OCI-LY7 (cell line): ENCODE measurements at places on chromosomes 3 and 15. TPM values are rescaled to one million over a fixed set of nuclear protein-coding genes. Genes with fewer than 3 reads are reported as not detected.

DNA sequence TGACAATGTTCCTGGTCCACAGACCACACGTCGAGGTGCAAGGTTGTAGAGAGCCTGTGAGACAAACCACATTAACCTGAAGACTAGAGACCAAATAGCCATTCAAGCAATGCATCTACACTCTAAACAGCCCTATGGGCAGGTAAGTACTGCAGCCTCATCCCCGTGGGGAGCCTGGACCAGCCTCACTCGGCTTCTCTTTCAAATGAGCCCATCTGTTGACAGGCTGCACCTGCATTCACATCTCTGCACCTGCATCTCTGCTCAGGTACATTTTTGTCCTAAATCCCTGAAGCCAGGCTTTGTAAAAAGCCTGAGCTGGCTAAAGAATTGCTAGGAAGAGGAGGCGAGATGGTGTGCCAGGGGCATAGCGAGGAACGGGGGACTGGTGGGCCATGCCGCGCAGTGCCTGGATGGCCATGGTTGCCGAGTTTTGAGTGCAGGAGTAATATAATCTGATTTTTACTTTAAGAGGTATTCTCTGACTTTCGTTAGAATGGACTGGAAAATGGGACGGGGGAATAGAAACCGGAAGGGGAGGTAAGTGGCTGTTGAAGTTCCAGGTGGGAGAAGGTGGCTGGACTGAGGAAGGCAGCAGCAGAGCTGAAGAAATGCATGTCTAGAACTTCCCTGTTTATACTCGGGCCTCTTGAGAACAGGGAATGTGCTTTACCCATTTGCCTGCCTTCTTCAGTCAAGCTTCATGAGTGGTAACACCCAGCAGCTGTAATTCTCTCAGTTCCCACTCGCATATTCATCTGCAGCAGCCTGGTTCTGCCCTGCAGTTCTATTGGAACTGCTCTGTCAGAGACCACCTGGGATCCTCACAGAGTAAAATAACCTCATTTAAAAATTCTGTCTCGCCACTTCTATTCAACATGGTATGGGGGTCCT is 226.4 kb downstream of the OPA1 start:
- no peak for DNase-seq

The IQCF5 gene
- not detected in 2 replicates for total RNA-seq

The CLDN16 gene
- total RNA-seq = not detected in 2 replicates

The RPUSD2 gene
- 15.7 and 18.9 TPM in 2 replicates for total RNA-seq

GRCh38 chr15:100983221-100983620 is 64.1 kb downstream of the LRRK1 start:
- no peak for DNase-seq

GRCh38 chr3:130761730-130762311 is 15.2 kb upstream of the PIK3R4 start:
- no peak for DNase-seq

The CPNE9 gene
- total RNA-seq = 0.22 TPM in 1 of 2 replicates, not detected in the other

- DNase-seq = peak; percentile 44
Measured at GRCh38 chr15:65881766-65882434, 12.6 kb downstream of the RAB11A start.

DNA sequence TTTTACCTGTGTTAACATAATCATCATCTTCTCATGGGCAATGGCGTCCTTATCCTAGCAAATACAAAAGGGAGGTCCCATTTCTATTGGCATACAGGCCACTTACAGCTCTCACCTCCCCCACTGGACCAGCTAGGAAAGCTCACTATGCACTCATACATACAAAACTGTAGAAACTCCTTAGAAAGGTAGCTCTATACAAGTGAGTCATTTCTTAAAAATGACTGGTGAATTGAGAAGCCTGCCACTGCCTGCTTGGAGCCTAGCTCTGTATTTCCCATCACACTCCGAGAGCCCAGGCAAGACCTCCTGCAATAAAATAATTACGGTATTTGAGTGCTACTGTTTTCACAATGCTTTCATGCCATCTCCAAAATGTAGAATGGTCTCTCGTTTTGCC is 321.8 kb downstream of the ULK4 start:
- no peak for DNase-seq

DNA sequence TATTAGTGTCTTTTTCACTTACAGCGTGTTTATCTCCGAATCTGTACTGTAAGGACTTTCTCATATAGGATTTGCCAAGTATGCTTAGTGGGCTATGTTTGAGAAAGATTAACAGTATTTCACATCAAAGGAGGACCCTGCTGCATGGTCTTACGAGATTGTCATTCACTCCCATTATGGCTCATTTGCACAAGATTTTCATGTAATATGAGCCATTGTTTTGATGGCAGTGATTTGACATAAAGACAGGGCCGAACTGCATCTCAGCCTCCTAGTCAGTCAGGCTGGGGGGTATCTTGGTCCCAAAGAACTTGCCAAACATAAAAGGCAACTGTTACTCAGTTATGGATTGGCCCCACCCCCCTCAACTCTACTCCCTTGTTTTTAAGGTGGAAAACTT is 205.9 kb downstream of the ZIC1 start:
- DNase-seq = no peak

DNA sequence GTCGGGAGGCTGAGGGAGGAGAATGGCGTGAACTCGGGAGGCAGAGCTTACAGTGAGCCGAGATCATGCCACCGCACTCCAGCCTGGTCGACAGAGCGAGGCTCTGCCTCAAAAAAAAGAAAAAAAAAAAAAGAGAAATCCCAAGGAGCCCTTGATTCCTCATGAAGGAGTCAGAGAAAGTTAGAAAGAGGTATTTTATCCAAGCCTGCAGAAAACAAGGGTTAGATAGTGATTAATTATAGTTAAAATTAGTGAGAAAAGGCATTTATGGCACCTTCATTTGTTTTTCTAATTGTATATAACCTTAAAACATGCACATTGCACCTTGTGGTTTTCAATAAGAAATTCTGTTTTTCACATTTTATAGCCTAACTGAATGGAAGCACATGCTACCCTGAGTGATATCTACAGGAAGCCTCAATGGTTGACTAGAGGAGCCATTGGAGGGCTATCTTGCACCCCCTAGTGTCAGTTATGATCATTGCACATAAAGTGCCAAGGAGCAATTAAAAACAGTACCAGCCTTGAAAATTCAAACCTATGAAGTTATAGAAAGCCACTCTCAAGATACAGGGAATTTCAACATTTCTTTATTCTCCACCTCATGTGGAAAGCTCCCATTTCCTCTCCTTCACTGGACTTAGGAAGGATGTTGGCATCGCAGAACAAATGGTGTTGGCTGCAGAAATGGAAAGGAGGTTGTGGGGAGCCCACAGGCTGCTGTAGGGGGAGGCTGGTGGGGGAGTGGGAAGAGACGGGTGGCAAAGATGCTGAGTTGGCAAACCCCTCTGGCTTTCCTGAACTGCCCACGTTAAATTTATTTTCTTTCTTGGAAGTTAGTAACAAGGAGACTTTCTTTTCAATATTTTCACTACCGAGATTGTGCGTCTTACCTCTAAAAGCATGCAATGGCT is 48.5 kb downstream of the ITGA11 start:
- peak; percentile 63 for DNase-seq

GRCh38 chr3:140832883-140833282 is 108.8 kb upstream of the SLC25A36 start:
- peak; percentile 73 for DNase-seq

The TRIM71 gene
- total RNA-seq = not detected in 2 replicates

The SST gene
- not detected in 2 replicates for total RNA-seq

- no peak for DNase-seq
Measured at GRCh38 chr3:29067007-29067406, 213.9 kb upstream of the RBMS3 start.

DNA sequence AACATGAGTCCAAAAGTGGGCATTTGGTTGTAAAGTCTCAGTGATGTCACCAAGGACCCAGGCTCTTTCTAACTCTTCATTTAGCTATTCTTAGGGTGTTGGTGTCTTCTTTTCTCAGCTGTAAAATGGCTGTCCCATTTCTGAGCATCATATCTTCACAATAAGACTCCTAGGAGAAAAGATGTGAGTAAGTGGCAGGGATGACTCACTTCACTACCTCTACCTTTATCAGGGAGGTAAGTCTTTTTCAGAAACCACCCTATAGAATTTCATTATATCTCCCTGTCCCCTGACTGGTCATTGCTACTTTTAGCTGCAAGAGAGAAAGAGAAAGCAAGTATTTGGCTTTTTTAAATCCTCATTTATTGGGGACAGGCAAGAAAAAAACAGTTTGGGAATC is 300.2 kb upstream of the RBMS3 start:
- no peak for DNase-seq

DNA sequence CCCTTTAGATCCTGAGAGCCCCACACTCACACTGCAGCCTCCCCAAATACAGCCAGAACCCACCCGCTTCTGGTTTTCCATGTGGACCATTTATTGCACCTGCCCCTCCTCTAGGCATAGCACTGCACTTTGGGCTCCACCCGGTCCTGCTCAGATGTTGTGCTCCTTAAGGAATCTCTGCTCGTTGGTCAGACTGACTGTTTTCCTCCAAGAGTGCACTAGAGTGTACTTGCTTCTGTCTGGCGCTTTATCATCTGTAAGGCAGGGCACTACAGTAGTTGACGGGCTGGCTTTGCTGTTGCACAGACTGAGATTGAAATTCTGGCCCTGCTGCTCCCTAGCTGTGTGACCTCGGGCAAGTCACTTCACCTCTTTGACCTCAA is 124.1 kb downstream of the CACNA1D start:
- no peak for DNase-seq

The GPR149 gene
- not detected in 2 replicates for total RNA-seq

DNA sequence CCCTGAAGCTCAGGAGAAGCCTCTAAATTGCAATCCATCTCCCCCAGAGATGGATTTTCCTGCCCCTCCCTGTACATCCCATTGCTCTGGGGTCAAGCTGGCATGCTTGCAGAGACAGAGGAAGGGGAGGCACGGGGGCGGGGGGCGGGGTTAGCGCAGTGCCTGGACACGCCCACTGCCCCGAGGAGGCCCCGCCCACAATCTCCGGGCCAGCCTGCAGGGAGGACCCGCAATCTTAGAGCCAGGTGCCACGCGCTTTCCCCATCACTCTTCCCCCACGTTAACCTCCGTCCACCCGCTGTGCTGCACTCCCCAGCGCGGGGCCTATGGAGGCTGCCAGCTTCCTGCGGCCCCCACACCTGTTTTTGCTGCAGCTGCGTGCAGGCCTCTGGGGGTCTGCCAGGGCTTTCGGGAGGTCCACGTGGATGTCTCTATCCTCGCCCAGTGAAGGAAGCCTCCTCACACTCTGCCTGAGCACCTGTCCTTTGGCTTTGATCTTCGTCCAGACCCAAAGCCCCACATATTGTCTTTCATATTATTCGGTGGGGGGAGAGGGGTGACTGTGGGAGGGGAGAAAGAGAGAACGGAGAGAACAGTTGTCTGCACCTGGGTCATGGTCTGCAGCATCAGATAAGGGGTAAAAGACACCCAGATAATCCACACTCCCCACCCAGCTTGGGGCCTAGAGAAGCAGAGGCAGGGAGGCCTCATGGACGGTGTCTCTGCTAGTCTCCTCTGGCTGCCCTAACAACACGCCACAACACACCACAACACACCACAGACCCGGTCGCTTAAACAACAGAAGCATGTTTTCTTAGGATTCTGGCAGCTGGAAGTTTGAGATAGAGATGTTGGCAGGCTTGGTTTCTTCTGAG is 118.0 kb upstream of the MEF2A start:
- peak; percentile 26 for DNase-seq

- no peak for DNase-seq
Measured at GRCh38 chr15:29043736-29044502, 158.1 kb downstream of the APBA2 start.

DNA sequence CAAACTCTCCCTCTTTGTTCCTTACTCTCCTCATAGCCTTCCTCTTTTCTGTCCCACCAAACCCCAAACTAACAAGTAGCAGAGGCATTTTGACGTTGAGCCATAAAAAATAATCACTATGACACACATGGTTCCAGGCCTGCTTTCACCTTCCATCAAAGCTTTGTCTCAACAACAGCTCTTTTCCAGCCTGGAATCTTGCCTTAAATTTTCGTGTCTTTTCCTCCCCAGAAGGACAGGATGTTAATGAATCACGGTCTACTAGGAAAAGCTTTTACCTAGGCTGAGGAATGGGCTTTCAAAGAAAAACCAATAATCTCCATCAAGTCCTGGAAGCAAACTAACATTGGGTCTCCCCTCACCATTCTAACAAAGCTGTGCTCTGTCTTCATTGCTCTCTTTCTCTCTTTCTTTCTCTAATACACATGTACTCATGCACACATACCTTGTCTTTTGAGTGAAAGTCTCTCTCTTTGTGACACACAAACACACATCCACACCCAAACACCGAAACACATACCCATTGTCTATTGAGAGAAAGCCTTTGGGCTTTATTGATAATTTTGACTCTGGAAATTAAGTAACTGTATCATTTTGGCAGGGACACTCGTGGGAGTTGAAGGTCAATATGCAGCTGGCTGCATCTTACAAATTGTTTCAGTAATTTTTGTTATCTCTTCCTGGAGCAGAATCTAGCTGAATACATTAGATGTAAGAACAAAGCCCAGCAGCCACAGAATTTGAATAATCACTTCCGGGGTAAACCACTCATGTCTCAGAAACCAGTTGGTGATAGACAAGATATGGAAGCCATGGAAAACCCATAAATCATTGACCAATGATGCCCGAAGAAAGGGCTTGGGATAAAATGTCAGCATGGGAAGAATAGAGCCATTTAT is 107.4 kb upstream of the SLC4A7 start:
- DNase-seq = no peak

The USP19 gene
- 69.4 and 78.3 TPM in 2 replicates for total RNA-seq

GRCh38 chr3:85821130-85821756 is 862.5 kb downstream of the CADM2 start:
- peak; percentile 49 for DNase-seq

The CADPS gene
- 68.6 and 79.5 TPM in 2 replicates for total RNA-seq

The RAB5A gene
- total RNA-seq = 39.2 and 50.2 TPM in 2 replicates

The ITIH4 gene
- total RNA-seq = 2.2 and 4.6 TPM in 2 replicates

GRCh38 chr15:65008983-65009382 is 19.3 kb upstream of the SPG21 start:
- DNase-seq = peak; percentile 21

The DUSP7 gene
- 13.5 and 14.4 TPM in 2 replicates for total RNA-seq

GRCh38 chr15:99565049-99565298 is 810 bp upstream of the MEF2A start:
- no peak for DNase-seq

GRCh38 chr15:65040461-65040860 is 4.7 kb upstream of the SLC51B start:
- DNase-seq = no peak

The IRAK2 gene
- total RNA-seq = 1.2 and 1.4 TPM in 2 replicates

DNA sequence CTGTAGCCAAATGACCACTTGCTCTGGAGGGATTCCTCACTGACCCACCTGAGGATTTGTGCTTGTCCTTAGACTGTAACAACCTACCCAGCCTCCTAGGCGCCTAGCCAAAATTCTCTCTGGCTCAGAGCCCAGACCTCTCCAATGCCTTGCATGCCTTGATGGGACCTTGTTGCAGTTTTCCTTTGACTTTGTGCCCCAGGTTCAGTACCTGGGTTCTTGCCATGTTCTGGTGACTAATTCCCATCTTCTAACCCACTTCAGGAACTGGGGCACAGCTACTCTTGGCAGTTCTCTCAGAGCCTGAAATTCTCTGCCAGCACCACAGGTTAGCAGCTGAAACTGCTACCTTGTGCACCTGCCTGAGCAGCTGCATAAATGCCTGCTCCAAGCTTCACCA is 27.0 kb upstream of the UBE3A start:
- no peak for DNase-seq

- DNase-seq = no peak
Measured at GRCh38 chr3:18189282-18190050, 235.7 kb downstream of the SATB1 start.

The CDC25A gene
- 72.9 and 75.4 TPM in 2 replicates for total RNA-seq

GRCh38 chr15:49495993-49496753 is 73.1 kb downstream of the FGF7 start:
- no peak for DNase-seq

GRCh38 chr3:156792945-156793344 is 33.2 kb upstream of the LEKR1 start:
- DNase-seq = no peak

GRCh38 chr15:66187271-66187670 is 66.3 kb downstream of the MEGF11 start:
- no peak for DNase-seq
